ENCODE measurements at places on chromosomes 1 and 21.

DNA sequence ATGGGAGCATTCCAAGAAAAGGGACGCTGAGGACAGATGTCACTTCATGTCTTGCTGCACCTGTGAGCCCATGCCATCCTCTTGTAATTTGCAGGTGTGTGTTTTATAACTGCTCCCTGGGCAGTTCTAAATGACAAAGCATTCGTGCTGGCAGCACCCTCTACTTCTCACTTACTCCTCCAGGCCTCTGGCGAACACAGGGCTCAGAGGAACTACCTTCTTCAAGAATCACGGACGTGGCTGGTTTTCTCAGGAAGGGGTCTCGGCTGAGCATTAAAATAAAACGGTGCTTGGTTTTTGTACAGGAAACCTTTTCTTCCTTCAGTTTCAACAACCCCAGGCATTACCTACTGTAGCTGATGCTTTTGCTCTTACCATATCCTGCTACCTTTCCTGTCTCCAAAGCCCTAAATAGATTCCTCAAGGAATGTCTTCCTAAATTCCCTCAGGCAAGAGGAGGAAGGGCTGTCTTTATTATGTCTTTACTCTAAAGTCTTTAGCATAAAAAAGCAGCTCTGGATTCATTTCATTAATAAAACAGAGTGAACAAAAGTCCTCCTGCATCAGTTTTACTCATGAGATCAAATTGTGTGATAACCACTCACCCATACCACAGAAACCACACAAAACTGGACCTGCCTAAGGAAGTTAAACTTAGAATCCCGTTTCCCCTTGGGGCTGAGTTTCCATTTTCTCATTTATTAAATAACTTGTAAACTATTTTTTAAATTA is 79.0 kb upstream of the MAP10 start:
- DNase-seq: no peak

GRCh38 chr1:21200767-21201166 is 24.1 kb upstream of the EIF4G3 start:
- DNase-seq: no peak

DNA sequence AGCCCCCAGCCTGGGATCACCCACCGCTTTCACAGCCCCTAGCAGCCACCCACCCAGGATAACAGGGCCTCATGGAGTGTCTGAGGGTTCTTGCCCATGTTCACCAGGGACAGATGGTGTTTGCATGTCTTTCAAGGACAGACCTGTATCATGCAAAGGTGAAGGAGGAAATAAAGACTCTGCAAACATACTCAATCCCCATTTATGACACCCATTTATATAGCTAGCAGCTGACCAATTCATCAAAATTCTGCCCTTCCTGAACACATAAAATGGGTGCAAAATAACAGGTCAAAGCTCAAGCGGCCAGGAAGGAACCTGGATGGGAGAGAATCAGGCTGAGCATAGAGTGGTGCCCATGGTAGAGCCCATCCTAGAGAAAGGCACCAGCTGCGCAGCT is 32.8 kb upstream of the LYPD8 start:
- peak; percentile 37 for DNase-seq

DNA sequence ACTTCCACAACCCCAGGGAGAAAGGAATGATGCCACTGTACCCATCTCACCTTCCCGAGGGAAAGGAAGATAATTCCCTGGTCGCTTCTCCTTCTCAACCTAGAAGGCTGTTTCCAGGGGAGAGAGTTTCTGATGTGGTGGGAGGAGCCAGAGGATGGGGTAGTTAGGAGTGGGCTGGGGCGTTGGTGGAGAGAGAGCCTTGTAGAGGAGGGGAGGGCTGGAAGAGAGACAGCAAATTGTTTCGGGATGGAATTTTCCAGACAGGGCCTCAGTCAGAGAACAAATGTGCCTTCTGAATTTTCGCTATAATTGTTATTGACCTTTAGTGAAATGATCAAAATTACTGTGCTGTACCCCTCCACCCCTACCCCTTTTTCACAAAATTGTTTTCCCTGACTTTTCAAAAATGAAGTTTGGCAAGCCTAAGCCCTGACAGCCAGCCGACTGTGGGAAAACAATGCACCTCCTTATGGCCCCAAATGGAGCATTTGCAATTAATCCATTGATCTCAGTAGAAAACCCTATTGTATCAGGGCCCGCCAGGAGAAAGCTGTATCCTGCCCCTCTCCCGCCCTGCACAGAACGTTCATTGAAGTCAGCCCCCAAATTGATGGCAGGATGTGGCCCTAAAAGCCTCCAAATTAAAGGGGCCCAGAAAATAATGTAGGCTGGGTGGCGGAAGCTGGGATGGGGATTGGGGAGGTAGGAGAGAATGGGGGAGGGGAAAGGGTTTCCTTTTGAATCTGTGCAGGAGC is 69.1 kb upstream of the JUN start:
- no peak for DNase-seq

GRCh38 chr1:169196161-169196560 is 89.7 kb downstream of the ATP1B1 start:
- no peak for DNase-seq

GRCh38 chr1:166988974-166989515 is at the start of gene MAEL:
TSS of gene MAEL (plus strand) at chr1:166989280. CDS start at chr1:166989353, 73 bp downstream.
- no peak for DNase-seq

All from esophagus muscularis mucosa (tissue), 4 donors.